Activated T-helper 17 cell treated with anti-CD3 and anti-CD28 coated beads, Interleukin-2, amount 50 U/mL, for 72 hours (primary cell): ENCODE measurements at places on chromosomes 3 and 15.

GRCh38 chr15:67119238-67119846, 53.9 kb downstream of the SMAD3 start:
- ATAC-seq: no peak

- ATAC-seq: no peak
These were observed 52.6 kb downstream of the NMD3 start for GRCh38 chr3:161273589-161274218.

DNA sequence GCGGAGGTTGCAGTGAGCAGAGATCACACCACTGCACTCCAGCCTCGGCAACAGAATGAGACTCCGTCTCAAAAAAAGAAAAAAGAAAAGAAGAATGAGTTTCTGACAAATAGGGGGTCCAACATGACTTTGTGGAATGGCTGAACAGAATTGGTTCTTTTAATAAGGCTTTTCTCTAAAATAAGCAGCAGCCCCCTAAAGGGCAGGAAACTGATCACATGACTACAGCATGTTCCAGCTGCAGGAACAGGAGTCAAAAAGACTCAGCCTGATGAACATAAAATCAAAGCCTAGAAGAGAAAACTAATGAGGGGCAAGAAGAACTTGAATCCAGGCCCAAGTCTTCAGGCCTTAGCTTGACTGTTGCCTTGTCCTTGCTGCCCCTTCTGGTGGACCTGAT, 89.7 kb upstream of the ARRDC4 start:
- no peak for ATAC-seq

- ATAC-seq: no peak
These were observed 125.7 kb downstream of the EEFSEC start for GRCh38 chr3:128278761-128279600.

DNA sequence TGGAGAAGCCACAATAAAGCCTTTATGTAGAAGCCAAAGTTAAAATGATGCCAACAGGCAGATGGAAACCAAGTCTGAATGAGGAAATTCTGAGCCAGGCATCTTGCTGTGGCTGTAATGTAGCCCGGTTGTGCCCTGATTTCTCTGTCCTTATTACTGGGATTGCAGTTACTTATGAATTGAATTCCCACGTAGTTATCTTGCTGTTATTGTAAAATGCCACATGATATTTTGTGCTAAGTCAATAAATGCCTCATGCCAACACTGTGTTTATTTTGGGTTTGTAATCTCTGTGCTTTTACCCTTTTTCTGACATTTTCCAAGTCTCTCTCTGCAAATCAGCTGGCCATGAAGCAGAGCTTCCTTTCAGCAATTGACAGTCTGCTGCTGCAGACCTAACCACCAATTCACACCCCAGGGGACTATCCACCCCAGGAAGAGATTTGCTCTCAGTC, 486.1 kb upstream of the GOLIM4 start:
- ATAC-seq: no peak

GRCh38 chr3:108833611-108834010, 11.0 kb downstream of the TRAT1 start:
- ATAC-seq: peak; percentile 5

- ATAC-seq: no peak
These were observed 12.8 kb downstream of the ITPR1 start for GRCh38 chr3:4505688-4506558.

DNA sequence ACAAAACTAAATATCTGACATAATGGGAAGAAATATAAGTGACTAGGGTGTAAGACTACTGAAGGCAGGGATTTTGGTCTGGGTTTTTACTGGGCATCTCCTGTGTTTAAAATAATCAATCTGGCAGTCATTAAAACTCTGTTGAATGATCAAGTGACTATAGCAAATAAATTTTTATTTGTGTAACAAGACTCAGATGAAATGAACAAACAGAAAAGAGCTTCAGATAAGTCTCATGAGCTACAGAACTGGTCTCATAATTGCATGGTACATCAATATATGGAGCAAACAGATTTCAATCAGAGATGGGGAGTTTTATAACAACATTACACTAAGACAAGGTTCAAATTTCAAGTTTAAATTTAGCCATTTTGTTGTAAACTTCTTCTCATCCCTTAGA, 372.5 kb downstream of the PLCL2 start:
- ATAC-seq: no peak

GRCh38 chr15:58553365-58553918, 121.7 kb downstream of the LIPC start:
- no peak for ATAC-seq

DNA sequence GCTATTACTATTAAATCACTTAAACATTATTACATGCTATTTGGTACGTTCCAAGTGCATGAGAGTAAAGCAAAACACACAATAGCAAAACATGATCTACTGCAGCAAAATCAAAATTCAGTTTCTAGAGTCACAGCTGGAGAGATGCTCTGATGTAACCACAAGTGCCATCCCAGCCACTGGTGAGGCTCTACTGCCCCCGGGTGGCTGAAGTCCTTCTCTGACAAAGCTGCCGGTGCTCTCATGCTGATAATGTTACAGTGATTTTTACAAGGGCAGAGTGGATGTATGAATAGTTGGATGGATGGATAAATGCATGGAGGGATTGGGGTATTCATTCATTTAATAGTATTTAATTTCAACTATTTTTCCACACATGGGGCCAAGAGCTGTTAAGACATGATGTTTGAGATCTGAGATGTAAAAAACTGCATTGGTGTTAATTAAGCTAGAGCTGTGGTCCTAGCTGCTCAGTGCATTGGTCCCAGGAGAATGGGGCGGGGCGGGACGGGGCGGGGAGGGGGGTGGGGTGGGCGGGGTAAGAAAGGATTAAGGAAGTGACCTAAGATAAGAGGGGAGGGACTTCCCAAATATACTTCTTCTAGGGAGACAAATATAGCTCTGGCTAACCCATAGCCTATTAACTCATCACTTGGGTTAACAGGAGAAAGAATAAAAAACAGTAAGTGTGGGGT, 5.3 kb upstream of the SPESP1 start:
- ATAC-seq: peak; percentile 66

- ATAC-seq: no peak
These were observed 1.7 kb downstream of the SLMAP start for GRCh38 chr3:57757642-57758297.

GRCh38 chr3:102447272-102447671, 12.5 kb downstream of the ZPLD1 start:
- ATAC-seq: no peak

DNA sequence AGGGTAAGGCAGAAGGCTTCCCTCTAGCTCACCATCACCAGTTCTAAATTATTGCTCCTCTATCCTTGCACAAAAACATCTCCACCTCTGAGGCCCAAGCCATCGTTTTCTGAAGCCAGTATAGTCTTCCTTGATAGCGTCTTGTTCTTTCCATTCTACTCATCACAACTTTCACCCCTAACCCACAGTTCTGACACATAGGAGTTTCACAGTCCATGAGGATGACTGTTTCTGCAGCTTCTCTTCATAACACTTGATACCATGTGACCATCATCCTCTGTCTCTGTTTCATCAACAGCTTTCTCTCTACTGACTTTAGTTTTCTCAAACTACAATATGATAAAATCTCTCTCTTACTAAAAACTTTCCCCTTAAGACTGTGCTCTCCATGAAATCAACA, 1166.5 kb downstream of the ROBO1 start:
- ATAC-seq: no peak

- ATAC-seq: no peak
These were observed 546.8 kb upstream of the EPHA6 start for GRCh38 chr3:96267577-96267976.
